Activated CD8-positive, alpha-beta memory T cell treated with anti-CD3 and anti-CD28 coated beads for 36 hours (primary cell): ENCODE measurements at places on chromosomes 3 and 15. TPM values are rescaled to one million over a fixed set of nuclear protein-coding genes. Genes with fewer than 3 reads are reported as not detected.

C3orf85 gene
- total RNA-seq: not detected

LINGO1 gene
- not detected for total RNA-seq

CDHR4 gene
- total RNA-seq: not detected

TRPC1 gene
- total RNA-seq: 2.1 TPM

WDR93 gene
- not detected for total RNA-seq

SOX14 gene
- not detected for total RNA-seq

PLCB2 gene
- total RNA-seq: 52.3 TPM
